H4 (cell line): ENCODE measurements at places on chromosomes 2 and 18.
A peak's percentile ranks its signal among the peaks of the same experiment; 100 is the strongest.

DNA sequence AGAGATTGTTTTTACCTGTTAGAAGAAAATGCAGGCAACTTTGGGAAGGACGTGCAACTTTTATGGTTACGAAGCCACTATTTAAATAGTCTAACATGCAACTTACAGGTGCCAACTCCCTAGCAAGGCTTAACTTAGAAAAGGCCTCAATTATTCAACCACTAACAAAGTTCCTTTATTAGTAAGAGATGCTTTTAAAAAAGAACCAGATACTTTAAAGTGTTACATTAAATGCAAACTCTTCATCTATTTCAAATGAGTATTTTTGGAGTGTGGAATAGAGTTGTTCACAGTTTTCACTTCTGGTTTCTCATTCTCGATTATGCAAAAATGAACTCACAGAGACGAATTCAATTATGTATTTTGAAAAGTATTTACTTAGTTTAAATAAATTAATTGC is 51.7 kb downstream of the PELI1 start:
- DNase-seq: no peak

- no peak for DNase-seq
Measured at GRCh38 chr2:174235680-174236079, 12.7 kb downstream of the OLA1 start.

DNA sequence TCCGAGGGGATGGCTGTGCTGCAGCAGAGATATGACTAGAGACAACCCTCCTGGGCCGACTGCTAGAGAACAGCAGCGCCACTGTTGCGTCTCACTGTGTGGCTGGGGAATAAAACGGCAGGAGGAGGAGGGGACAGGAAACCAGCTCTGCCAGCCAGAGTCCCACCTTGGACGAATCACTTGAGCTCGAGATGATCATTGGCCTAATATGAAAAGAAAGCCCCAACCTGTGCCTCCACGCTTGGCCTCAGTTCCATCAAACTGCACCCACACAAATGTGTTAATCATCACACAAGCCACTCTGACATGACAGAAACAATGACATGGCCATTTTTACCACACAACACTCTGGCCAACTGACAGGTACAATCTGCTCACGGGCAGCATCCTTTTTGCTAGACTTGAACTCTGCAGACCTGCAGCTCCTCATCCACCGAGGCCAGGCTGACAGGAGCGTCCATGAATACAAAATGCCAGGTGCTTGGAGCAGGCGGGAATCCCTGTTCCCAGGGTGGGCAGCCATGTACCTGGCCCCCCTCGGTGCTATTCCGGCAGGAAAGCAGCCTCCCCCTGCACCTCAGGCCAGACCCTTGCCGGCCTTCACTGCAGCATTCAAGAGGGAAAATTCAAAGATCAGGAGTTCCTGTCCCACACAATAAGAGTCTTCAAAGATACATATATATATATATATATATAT is 52.3 kb downstream of the PARD6G start:
- no peak for DNase-seq

DNA sequence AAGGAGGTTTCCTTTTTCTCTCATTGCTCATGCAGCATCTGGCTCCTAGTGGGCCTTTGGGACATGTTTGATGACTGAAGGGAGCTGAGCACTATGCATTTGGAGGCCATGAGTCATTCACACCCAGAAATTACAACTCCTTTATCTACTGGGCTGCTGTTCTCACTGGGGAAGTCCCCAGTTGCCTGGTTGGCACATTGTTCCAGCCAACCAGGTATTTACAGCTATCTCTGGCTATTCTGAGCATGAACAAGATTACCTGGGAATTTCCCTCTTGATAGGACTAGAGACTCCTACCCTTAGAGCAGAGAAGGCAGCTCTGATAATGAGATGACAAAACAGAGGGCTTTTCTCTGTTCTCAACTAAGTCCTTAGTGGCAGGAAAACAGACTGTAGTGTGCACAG is 206.5 kb downstream of the SETBP1 start:
- no peak for DNase-seq

DNA sequence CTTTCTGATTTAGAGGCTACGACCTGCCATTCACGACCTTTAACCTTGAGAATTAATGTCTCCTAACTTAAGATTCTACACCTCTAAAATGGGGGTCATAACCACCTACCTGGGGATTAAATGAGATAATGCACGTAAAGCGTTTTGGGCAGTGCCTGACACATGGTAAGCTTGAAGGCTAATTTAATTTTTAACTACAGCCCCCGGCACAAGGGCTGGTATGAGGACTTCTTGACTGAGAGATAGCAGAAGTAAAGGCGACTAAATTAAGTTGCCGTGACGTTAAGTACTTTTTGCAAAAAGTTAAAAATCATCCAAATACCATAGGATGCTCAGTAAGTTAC is 549 bp downstream of the MRPL35 start:
- no peak for DNase-seq

DNA sequence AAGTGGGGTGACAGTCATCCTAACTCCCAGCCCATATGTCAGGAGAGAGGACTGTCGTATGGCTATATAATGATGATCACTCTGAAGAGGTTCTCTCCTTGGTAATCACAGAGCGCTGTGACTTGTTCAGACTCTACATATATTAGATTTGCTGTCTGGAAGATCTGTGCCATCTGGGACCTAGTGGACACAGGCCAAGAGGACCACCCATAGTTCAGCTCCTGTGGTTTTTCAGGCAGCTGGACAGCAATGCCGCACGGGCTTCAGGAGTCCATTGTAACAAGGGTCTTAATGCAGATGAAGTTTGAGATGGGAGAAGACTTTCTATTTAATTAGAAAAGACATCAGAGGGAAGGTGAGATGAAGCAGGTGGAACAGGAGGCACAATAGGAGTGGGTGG is 40.1 kb upstream of the EPHA4 start:
- no peak for DNase-seq

DNA sequence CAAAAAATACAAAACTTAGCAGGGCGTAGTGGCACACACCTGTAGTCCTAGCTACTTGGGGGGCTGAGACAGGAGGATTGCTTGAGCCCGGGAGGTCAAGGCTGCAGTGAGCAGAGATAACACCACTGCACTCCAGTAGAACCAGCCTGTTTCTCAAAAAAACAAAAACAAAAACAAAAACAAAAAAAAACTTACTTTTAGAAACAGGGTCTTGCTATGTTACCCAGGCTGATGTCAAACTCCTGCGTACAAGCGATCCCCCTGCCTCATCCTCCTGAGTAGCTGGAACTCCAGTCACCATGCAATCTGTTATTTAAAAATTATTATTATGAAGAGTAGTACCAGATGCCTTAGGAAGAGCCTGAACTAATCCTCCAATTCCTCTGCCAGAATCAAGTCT is 35.0 kb upstream of the GLI2 start:
- no peak for DNase-seq

- DNase-seq: no peak
Measured at GRCh38 chr18:78770139-78770822, 209.3 kb upstream of the SALL3 start.

DNA sequence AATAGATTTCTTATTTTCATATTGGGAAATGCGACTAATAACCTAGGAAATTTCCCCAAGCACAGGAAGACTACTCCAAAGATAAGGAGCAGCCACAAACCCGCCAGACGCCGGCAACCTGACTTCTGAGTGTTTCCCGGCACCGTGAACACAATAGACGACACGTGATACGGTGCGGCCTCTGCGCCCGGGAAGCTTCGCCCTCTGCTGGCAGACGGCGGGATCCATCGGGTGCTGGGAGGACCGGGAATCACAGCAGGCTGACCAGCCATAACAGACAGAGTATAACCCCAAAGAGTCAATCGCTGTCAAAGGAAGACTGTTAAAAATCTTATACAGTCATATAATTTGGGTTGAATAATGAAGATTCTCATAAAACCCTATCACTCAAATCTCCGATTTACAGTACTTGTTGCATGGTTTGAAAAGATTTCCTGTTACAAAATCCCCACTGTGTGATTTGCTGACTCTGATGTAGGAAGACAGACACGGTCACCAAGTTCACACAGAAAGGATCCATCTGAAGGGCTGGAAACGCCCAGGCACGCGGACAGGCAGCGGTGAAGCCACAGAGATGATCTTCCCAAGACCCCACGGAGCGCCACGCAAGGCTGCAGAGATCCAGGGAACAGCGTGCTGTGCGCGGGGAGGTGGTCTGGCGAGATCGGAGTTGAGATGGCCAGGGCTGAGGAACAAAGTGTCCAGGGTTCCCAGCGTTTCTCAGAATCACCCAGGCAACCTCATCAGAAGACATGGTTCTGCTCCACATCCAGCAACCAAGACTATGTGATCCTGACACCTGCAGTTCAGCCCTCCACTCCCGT is 73.8 kb downstream of the EIPR1 start:
- peak; percentile 76 for DNase-seq

DNA sequence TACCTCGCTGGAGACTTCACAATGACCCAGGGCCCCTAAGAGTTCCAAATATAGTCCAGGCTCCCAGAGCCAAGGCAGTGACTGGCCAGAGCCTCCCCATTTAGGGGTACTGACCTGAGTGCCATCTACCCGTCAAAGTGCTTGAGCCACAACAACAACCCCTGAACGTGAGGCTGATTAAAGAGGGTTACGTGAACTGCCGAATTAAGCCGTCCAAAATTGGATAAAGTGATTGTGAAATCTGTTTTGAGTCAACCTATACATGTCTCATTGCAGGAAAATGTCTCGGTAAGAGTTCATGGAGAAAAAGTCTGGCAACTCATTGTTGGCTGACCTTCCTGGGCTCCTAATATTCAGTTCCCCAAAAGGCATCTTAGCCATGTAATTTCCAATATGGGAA is 116.3 kb downstream of the TTC32 start:
- no peak for DNase-seq

DNA sequence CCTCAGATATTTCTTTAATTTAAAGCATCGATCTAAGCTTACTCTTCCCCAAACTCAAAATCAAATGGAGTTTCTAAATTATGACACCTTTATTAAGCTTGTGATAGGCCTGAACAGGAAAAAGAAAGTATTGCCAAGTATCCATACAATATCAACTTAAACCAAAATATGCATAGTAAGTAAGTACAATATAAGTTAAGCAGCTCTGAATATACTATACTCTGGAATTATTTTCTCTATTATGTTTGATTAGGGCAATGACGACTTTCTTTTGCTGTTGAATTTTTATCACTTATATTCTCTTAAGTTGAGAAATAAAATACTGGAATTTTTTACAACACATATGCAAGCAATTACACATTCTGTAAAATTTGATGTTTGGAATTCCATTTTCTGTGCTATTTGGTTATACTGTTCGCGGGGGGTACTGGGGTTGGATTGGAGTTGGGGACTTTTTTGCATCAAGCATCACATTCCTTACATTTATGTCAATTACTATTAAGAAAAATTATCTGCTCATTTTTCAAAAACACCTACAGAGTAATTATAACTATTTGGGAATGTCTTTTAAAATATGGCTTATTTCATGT is 2.2 kb downstream of the COL5A2 start:
- no peak for DNase-seq

DNA sequence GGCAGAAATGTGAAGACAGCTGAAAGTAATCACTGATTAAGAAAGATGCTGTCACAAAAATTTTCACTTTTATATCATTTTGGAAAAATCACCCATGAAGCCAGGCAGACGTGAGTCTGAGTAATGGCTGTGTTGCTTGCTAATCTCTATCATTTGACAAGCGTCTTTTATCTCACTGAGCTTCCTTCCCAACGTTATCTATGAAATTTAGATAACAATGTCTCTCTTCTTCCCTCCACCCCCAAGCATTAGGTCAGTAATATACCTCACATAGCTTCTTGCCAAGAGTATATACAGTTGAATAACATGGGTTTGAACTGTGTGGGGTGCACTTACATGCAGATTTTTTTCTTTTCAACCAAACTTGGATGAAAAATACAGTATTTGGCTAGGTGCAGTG is 388.6 kb upstream of the NRXN1 start:
- no peak for DNase-seq

DNA sequence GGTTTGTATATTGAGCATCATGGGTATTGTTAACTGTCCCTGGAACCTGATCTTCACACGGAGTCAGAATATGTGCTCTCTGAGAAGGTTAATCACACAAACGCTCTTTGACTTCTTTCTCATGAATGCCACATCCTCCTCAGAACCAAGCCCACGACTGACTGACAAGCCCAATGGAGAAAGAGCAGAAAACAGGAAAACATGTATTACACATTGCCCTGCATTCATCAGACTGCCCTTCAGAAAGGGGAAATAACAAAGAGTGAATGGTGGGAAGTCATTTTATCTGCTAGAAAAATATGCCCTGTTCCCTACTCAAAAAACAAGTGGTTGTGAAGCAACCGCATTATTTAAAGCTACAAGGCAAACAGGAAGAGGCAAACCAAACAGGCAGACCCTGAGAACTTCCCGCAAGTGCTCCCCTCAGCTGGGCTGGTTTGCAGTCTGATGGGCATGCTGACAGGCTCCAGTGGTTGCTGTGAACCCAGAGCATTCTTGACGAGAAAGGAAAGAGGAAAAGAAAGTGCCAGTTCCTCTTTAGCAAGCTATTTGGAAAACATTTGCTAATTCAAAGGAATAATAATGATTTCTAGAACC is 172.9 kb upstream of the SETBP1 start:
- DNase-seq: no peak

DNA sequence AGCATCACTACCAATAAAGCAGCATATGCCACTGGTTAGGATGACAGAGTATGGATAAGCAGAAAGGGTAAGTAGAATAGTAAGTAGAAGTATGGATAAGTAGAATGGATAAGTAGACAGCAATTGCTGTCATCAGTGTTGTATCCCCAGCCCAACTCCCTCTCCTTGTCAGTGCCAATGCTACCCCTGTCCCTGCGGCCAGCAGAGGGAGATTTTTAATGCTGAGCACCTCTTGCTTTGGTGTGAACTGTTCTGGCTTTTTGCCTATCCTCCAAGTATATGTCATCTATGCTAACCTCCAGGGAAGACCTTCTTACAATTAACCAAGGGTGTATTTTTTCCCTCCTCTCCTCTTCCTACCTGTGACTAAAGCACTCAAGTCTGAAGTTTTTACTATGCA is 136.7 kb upstream of the SPHKAP start:
- DNase-seq: peak; percentile 42

DNA sequence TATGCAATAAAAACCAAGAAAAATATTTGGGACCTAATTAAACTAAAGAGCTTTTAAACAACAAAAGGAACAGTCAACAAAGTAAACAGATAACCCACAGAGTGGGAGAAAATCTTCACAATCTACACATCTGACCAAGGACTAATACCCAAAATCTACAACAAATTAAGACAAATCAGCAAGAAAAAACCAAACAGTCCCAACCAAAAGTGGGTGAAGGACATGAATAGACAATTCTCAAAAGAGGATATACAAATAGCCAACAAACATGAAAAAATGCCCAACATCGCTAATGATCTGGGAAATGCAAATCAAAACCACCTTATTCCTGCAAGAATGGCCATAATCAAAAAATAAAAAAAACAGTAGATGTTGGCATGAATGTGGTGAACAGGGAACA is 250.1 kb downstream of the C1D start:
- no peak for DNase-seq

GRCh38 chr2:66512626-66513025 is 77.7 kb downstream of the MEIS1 start:
- no peak for DNase-seq

GRCh38 chr2:157876786-157877138 is 632 bp upstream of the ACVR1 start:
- no peak for DNase-seq

- no peak for DNase-seq
Measured at GRCh38 chr18:23265682-23266399, 130.6 kb downstream of the CABLES1 start.
